RCC 7860 (cell line): ENCODE measurements at places on chromosomes 12 and 14.
A peak's percentile ranks its signal among the peaks of the same experiment; 100 is the strongest.

DNA sequence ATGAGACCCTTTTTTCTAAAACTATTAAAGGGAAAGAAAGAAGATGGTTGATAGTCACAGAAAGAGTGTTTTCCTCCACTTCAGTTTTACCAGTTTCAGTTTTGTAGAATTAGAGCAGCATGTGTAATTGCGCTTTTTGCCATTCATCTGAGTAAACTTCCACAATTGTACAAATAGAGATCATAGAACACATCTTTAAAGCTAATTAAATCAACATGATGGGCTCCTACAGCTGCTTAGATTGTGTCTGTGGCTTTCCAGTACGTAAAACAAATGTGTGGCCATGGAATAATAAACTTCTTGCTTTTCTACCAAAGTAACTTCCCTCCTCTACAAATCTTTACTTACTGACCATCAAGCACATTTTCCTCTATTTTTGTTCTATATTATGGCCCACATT is 84.2 kb upstream of the LRIG3 start:
- DNase-seq = no peak

DNA sequence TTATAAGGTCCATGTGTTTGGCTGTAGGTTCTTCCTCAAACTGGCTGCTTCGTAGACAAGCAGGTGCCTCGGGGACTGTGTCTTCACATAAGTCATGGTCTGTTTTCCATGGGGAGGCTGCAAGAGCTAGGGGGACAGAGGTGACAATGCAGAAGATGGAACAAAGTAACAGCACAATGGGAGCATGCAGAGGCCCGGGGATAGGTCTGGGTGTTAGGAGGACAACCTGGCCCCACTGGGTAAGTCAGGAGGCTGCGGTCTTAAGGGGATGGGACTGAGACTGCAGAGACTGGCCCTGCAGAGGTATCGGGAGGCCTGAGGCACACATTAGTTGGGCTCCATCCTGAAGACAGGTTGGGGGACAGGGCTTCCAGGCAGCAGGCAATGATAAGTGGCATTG is 88.9 kb downstream of the NTF3 start:
- DNase-seq = no peak

DNA sequence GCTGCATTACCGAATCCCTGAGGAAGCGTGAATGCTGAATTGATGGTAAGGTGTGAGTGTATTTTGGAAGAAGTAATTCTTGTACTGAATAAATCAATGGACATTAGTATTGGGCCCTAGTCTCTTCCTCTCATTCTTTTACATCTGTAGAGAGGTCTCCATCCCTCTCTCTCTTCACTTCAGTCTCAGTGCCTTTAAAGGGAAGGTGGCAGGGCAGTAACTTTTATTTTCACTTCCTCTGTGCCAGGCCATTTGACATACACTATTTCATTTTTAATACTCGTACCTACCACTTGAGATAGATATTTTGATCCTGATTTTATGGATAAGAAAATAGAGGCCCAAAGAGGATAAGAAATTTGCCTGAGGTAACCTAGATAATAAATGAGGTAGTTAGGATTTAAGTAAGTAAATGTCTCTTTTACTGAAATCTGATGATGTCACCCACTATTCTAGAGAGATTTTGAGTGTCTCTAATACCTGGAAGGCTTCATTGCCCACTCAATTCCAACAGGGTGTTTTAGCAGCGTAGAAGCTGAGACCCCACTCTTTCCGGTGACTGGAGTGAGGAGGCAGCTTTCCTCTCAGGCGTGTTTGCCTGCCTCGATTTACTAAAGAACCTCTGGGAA is 177.9 kb upstream of the PRICKLE1 start:
- DNase-seq = no peak

- no peak for DNase-seq
Observed at GRCh38 chr12:93415723-93416464, 25.9 kb downstream of the UBE2N start.

- DNase-seq = no peak
Observed at GRCh38 chr14:69137843-69138535, 14.9 kb downstream of the DCAF5 start.

GRCh38 chr14:103225476-103225875 is 102.2 kb downstream of the TNFAIP2 start:
- no peak for DNase-seq

DNA sequence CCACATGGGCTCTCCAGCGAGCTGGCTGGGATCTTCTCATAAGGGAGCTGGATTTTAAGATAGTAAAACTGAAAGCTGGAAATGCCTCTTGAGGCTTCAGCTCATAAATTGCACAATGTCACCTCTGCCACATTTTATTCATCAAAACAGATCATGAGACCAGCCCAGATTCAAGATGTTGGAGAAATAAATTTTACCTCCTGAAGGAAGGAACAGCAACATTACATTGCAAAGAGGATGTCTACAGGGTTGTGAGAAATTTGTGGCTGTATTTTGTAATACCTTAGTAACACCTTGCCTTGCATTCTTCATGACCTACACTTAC is 43.1 kb upstream of the KRR1 start:
- DNase-seq = no peak

DNA sequence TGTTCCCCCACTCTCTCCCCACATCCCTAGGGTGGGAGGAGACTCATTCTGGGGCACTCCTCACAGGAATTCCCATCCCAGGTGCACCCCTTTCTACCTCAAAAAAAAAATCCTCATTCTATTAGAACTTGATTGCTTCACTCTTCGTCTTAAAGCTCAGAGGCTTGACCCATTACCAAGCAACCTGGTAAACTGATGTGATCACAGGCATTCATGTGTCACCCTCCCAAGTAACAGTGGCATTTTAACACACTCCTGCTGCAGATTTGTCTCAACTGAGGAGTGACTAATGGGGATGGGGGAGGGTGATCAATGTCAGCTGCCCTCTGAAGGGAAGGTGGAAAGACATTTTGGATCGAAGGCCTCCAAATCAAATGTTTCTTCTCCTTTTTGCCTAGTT is 78.1 kb upstream of the PTHLH start:
- peak; percentile 42 for DNase-seq

- DNase-seq = no peak
Observed at GRCh38 chr12:98453492-98453891, 61.9 kb upstream of the TMPO start.

GRCh38 chr14:72883109-72883508 is 10.8 kb downstream of the DPF3 start:
- DNase-seq = no peak

GRCh38 chr12:12159988-12160387 is 89.2 kb downstream of the BCL2L14 start:
- DNase-seq = no peak

- DNase-seq = peak; percentile 6
Observed at GRCh38 chr12:16437281-16437816, 89.9 kb downstream of the MGST1 start.

DNA sequence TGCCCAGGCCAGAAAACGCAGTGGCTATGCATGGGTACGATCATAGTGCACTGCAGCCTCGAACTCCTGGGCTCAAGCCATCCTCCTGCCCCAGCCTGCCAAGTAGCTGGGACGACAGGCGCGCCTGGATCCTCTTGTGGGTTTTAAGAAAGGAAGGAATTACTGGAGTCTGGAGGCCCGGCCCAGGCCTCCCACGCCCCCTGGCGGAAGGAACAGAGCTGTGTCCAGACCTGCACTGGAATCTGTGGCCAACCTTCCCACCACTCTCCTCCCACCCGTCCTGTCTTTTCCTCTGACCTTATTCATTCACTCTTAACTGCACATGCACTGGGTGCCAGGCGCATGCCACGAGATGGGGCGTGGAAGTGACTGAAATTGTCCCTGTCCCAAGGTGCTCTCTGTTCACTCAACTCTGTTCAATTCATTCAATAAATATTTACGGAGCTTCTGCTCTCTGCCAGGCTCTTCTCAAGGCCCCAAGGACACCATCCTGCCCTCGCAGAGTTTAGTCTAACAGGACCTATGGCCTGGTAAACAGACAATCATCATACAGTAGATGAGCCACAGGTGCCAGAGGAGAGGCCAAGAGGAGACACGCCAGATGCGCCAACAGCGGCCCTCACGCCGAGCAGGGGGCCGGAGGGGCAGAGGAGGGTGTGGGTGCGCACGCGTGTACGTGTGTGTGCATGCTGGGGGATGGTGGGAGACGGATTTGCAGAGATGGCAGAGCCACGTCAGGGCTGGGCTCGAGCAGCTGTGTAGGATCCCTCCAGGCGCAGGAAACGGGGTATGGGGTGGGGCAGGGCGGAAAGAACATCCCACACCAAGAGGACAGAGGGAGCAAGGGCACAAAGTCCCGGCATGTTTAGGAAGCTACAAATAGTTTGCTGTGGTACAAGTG is 13.7 kb upstream of the TMEM106C start:
- peak; percentile 54 for DNase-seq

- no peak for DNase-seq
Observed at GRCh38 chr14:56461276-56462275, 118.0 kb upstream of the TMEM260 start.

- DNase-seq = no peak
Observed at GRCh38 chr14:33711194-33711593, 239.7 kb downstream of the EGLN3 start.

GRCh38 chr12:112664569-112664968 is 127.0 kb upstream of the RPH3A start:
- DNase-seq = no peak

DNA sequence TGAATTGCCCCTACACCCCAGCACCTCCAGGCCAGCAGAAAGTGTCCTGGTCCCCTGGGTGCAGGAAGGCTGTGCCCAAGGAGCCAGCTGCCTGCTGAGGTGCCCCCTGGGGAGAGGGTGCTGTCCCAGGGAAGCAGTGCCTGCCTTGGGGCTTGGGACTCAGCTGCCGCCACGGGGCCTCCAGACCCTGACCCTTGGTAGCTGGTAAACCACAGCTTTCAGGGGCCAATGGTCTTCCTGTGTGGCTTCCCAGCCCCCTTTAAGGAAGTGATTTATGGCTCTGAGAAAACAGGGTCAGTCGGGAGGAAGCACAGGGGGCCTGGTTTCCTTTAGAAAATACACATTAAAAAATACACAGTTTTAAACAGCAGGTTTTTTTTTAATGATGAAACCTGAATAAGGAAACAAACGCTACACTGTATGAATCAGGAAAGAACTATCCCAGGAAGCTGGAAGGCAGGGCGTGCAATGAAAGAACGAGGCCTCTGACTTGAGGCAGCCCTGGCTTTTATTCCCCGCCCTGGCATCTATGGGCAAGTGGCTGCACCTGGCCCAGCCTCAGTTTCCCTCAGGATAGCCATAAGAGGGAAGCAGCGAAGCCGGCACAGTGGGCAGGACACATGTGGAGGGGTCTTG is 40.6 kb upstream of the EML1 start:
- peak; percentile 17 for DNase-seq

- DNase-seq = no peak
Observed at GRCh38 chr14:62304257-62304656, 542.0 kb downstream of the SNAPC1 start.

DNA sequence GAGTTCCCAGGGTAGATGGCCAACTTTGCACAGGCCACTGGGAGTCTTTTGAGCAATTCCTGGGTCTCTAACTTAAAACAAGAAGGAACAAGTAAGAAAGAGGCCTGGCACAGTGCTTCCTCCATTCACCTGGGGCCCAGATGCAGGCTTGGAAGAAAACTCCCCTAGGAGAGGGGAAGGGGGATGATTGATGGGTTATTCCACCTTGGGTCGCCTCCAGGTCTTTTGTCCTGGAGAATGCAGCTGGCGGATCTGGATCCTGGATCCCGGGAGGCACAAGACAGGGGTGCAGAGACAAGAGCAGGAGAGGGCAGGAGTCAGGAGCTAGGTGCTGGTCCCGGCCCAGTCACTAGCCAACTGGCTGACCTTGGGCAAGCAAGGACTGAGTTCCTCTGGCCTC is 74.5 kb downstream of the ESRRB start:
- no peak for DNase-seq

DNA sequence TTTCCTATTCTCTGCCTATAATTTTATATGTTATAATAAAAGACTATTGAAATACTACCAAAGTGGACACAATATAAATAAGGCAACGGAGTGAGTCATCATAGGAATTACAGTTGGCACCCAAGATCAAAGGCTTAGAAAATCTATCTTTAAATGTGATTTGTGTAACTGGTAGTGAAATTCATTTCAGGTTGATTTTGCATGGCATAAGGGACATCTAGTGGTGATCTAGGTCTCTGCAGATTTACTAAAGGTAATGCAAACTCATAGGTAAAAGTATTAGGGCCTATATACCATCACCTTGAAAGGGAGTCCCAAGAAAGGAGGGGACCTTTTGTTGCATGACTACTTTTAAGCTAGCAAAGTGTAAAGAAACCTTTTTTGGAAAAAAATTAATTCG is 527.2 kb downstream of the NRXN3 start:
- DNase-seq = peak; percentile 6

GRCh38 chr12:18818579-18819268 is 80.8 kb downstream of the CAPZA3 start:
- no peak for DNase-seq

- no peak for DNase-seq
Observed at GRCh38 chr12:130133851-130134562, 28.3 kb upstream of the FZD10 start.

- no peak for DNase-seq
Observed at GRCh38 chr14:91159906-91160305, 46.0 kb downstream of the DGLUCY start.

DNA sequence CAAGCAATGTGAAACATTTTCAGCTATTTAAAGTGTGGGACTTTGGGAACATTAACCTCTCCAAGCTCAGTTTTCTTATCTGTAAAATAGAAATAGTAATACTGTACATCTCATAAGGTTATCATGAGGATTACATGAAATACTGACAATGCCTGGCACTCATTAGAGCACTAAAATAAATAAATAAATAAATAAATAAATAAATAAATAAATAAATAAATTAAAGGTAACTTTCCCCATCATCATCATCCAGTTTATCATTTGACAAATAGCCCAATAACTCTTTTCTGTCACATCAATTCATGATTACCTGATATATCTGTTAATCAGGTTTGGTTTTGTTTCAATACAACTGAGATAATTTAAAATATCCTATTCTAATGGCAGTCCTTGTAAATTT is 48.5 kb downstream of the EFCAB11 start:
- no peak for DNase-seq

GRCh38 chr14:34111953-34112352 is 161.1 kb upstream of the EGLN3 start:
- DNase-seq = no peak

- DNase-seq = no peak
Observed at GRCh38 chr12:122643207-122643805, 59.9 kb downstream of the HCAR2 start.

DNA sequence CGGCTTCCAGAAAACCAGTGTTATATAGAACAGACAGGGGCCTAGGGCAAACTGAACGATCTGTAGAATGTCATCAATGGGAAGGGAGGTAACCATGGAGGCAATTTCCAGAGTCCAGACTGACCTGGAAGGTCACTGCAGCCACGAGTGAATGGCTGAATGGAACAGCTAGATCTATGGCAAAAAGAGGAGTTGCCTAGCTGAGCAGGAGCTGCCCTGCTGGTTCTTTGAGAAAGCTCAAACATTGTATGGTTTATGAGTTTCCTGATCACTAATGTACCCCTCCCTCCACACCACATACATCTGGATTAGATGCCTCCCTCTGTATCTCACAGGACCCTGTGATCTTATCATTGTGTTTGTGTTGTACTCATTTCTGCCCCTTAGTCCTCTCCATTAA is 1.0 kb upstream of the RERG start:
- DNase-seq = no peak
